Renal cortical epithelial cell (primary cell): ENCODE measurements at places on chromosomes 12 and 14. TPM values are rescaled to one million over a fixed set of nuclear protein-coding genes. Genes with fewer than 3 reads are reported as not detected.

FBXO33 gene
- total RNA-seq = 22.4 and 25.0 TPM in 2 replicates

AICDA gene
- total RNA-seq = 0.30 and 0.52 TPM in 2 replicates

ADAM21 gene
- 1.7 TPM in 2 replicates for total RNA-seq

PTCSC3 gene
- total RNA-seq = not detected in 2 replicates

FOXA1 gene
- 0.40 and 8.2 TPM in 2 replicates for total RNA-seq

TMEM119 gene
- not detected in 2 replicates for total RNA-seq

EPS8 gene
- 51.1 and 195 TPM in 2 replicates for total RNA-seq

C12orf54 gene
- total RNA-seq = not detected in 2 replicates

NANOG gene
- not detected in 2 replicates for total RNA-seq

MSRB3 gene
- 7.8 and 21.4 TPM in 2 replicates for total RNA-seq

LRTM2 gene
- total RNA-seq = not detected in 2 replicates

NRIP2 gene
- total RNA-seq = not detected in 2 replicates

HOXC9 gene
- total RNA-seq = 5.9 and 6.5 TPM in 2 replicates

SNAPC1 gene
- 38.6 and 50.4 TPM in 2 replicates for total RNA-seq
